HEK293T (cell line): ENCODE measurements at places on chromosomes 2 and 18.

DNA sequence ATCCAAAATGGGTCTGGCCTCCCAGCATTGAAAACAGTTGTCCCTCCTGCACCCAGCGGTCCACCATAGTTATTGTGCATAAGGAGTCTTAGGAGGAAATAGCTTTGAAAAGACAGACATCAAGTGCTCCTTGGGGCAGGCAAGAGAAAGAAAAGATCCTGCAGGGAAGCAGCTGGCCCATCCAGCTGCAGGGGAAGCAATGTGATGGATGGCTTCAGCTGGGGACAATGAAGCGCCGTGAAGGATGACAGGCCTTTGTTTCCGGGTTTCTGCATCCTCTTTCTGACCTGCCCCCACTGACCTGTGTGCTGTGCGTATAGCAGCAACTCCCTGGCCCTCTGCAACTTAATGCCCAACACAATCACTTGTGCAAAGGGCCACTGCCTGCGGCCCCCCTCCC, 142.9 kb upstream of the NCKAP5 start:
- DNase-seq = no peak

- DNase-seq = no peak
Measured at GRCh38 chr2:12155303-12156051, 409.0 kb downstream of the LPIN1 start.

DNA sequence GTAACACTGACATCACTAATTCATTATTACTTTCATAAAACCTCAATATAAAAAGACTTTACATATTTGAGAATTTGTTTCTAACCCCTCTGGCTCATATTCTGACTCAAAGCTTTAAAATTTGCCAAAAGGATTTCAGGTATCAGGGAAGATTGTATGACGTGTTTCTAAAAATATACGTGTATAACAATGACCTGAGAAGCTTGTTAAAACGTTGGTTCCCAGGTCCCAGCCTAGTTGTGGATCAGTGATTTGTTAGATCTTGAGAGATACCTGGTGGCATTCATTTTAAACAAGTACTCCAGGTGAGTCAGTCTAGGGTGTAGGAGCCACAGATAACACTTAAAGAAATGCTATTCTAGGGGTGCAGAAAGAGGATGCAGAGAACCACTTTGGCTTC, 1096.8 kb upstream of the NXPH2 start:
- no peak for DNase-seq

DNA sequence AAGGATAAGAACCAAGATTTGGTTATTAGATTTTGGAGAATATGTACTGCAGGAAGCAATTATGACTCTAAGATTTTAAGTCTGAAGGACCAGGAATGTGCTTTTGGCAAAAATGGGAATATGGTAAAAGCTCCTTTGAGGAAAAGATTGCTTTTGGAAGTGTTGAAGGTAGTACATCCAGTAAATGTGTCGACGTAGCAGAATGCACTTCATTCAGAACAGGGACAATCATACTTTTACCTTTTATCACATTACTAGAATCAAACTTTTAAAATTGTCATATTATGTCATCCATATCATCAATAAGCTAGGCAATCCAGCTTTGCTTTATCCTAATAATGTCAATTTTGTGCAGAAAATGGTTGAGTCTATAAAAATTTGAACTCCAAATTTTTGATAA, 74.3 kb upstream of the MSTN start:
- no peak for DNase-seq

DNA sequence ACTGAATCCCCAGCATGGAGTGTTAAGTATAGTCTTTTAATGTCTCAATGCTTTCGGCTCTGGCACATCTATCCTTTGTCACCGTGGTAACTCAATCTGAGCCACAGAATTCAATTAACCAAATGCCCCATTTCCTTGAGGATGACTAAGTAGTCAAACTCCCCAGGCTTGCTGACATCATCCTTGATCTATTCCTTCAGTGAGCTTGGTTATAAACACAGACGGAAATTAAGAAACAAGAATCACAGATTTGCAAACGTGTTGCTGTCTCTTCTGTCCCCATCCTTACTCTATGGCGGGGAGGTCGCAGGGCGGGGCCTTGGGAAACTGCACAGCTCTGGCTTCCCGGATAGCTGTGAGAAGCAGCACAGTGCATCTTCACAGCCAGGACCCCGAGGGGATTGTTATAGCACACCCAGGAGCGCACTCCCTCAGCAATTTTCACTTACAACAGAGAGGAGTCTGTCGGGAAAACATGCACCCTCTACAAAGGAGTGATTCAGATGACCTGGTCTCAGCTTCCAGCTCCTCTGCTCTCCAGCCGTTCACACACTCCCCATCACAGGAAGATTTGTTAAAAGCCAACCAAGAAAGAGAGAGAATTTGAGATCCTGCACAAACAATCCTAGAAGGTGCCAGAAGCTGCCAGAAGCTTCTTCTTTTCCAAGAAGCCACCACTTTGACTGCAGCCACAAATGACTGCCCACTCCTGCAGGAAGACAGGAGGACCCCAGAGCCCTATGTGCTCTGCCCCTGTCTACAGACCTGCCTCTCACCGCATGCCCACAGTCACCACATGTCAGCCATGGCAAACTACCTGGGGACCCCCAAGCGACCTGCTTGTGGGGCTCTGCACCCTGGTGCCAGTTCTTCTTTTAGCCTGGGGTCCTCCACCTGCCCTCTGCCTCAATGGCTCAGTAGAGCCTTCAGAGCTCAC, 44.9 kb upstream of the YWHAQ start:
- DNase-seq = no peak

DNA sequence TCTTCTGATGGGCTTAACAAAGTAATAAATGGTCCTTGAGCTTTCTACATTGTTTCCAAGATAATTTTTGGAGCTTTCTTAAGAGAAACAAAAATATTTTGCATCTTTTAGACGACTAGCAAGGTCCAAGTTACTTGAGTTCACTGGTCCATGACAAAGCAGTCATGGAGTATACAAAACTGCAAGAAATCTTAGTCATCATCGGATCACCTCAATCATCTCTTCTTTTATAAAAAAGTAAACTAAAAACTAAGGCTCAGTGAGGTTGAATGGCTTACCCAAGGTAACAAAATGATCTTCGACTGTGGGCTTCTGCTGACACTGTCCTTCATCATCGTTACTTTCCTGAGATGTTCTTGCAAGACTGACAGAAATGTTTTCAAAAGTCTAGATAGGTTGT, 11.9 kb downstream of the FIGN start:
- DNase-seq = no peak

GRCh38 chr18:59308248-59308937, 10.1 kb downstream of the CPLX4 start:
- DNase-seq = peak; percentile 75

DNA sequence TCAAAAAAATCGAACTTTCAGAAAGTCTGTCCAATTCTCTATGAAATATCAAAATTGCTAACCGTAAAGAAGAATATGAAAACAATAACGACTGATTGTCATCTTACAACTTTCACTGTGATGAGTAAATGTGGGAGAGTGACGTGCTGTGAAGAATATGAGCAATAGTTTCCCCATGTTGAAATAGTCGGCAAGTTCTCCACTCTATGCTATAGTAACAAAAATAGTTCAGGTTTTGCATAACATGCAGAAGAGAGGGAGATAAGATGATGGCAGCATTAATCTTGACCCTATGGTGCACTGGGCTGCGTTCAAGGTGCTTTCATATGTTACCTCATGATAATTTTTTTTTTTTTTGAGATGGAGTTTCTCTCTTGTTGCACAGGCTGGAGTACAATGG, 196.8 kb upstream of the CYRIA start:
- no peak for DNase-seq

DNA sequence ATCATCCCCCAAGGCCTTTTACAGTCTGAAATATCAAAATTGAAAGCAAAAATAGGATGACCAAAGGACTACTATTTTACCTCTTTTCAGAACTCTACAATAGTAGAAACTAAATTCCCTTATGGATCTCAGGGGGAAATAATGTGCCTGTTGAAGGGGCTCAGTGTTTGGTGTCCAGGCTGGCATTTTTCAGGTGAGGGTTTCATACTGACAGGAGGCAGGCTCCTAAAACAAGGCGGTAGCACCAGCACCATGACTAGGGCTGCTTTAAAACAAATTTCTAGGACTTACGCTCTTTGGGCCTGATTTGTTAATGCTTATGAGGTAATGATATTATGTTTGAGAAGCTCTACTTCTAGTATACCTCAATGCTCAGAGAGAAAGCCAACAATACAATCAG, 5.2 kb upstream of the BOLA3 start:
- no peak for DNase-seq

DNA sequence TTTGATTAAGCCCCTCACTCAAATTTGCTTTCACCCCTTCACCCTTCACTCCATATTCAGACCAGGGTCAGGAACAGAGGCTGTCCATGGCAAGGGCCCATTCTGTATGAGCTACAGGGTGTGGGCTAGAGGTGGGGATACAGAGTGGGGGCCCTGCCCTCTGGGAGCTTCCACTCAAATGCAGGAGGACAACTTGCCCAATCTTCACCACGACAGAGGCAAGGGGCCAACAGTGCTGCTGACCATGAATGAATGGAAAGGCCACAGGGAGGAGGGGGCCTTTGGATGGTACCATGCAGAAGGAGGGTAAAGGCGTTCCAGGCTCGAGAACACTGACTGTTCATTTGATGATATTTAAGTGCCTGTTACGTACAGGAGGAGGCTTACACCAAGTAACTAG, 22.8 kb downstream of the ADRA2B start:
- no peak for DNase-seq

DNA sequence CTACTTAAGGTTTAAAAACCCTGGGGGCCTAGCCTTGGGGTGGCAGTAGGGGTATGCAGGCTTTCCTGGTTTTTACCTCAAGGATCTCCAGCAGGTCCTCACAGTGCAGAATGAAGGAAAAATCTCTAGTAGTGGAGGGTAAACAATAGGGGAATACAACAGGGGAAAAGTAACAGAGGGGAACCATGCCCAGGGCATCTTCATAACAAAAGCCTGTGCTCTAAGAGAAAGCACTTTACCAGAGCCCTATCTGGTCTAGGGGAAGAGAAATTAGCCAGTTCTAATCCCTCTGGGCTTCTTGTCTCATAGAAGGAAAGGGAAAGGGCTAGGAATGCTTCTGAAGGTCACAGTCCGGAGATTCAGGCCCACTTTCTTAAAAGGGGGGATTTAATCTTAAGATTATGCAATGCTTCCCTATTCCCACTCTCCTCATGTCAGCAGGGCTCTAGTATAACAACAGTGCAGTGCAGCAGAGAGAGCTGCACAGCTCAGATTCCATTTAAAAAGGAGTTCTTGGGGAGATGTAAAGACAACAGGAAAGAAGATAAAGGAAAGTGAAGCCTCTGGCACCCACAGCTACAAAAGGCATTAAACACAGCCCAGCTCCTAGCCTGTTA, 149.0 kb upstream of the CYP1B1 start:
- DNase-seq = no peak

GRCh38 chr2:220029013-220029412, 401.6 kb downstream of the SLC4A3 start:
- DNase-seq = no peak

GRCh38 chr18:23126376-23127056, 8.8 kb upstream of the CABLES1 start:
- DNase-seq = no peak

DNA sequence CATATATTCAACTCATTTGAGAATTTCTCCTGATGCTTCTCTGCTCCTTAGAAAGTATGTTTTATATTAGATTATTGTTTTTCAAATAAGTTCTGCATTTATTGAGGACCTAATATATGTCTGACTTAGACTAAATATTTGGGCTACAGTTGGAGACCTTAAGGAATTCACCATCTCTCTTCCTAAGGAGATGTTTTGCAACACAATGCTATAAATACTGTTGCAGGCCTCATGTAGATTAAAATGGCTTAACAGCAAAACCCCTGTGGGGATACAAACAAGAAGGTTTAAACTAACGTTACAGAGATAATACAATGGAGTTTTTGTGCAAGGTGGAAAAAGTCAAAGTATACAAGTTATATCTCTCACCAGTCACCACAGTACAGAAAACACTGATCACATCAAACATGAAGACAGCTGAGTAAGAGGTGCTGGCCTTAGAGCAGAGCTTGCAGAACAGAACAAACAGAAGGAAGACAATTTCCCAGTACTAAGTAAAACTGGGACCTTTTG, 20.1 kb upstream of the BMPR2 start:
- no peak for DNase-seq

- no peak for DNase-seq
Measured at GRCh38 chr2:159799833-159800232, 1.8 kb upstream of the CD302 start.

DNA sequence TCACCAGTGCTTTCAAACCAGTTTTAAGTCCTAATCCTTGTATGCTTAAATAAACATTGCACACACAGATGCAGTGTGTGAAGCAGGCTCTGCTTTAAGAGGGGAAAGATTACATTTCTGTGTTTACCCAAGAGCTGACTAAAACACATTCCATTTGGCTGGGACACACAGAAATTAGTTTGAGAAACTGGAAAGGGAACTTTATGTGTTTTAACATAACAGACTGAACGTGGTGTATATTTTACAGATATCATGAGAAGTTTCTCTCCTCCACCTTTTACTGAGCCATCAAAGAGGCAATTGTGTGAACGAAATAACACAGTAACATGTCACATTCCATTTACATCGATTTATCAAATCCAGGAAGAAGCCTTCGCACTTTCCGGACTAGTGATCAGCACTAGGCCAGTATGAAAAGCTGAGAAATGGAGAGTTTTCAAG, 121.8 kb downstream of the MAIP1 start:
- no peak for DNase-seq

GRCh38 chr2:143219266-143219665, 90.0 kb downstream of the ARHGAP15 start:
- no peak for DNase-seq

GRCh38 chr2:26455670-26456439, 22.1 kb downstream of the OTOF start:
- no peak for DNase-seq

DNA sequence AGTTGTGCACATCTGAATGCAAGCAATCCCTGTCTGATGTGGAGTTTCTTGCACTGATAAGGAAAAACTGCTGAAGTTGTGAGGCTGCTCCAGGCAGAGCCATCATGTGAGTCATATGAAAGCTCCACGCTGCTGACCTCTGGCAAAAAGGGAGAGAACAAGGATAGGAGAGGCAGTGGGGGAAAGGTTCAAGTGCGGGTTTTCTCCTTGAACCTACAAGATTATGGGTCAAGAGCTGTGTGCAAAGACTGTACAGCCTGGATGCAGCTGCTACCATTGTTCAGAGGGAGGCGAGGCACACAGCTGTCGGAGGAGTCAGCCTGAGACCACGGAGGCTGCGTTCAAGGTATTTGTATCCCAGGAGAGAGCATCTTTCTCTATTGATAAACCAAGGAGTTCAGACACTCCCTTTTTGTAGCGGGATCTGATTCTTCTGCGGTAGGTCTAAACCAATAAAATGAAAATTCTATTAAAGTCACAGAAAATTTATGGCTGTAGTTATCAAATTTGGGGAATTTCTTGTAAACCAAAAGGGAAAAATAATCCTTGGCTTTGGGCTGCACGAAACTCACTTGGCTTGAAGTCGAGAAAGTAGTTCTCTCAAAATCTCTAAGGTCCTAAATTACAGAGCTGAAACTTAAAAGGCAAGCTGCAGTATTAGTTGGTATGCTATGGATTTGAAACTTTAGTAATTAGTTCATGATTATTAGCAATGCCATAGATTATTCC, at the start of gene CDK15:
Gene CDK15 (plus strand): TSS at position 96 of the 729 bp plus-strand sequence. CDS start 128 bp downstream, at position 224.
- DNase-seq = peak; percentile 15
